Activated gamma-delta T cell treated with anti-CD3 and anti-CD28 coated beads, Interleukin-2, amount 50 U/mL, for 16 hours (primary cell): ENCODE measurements at places on chromosomes 12 and 14.

- DNase-seq: no peak
Observed at GRCh38 chr12:72295101-72295500, 22.9 kb downstream of the TRHDE start.

DNA sequence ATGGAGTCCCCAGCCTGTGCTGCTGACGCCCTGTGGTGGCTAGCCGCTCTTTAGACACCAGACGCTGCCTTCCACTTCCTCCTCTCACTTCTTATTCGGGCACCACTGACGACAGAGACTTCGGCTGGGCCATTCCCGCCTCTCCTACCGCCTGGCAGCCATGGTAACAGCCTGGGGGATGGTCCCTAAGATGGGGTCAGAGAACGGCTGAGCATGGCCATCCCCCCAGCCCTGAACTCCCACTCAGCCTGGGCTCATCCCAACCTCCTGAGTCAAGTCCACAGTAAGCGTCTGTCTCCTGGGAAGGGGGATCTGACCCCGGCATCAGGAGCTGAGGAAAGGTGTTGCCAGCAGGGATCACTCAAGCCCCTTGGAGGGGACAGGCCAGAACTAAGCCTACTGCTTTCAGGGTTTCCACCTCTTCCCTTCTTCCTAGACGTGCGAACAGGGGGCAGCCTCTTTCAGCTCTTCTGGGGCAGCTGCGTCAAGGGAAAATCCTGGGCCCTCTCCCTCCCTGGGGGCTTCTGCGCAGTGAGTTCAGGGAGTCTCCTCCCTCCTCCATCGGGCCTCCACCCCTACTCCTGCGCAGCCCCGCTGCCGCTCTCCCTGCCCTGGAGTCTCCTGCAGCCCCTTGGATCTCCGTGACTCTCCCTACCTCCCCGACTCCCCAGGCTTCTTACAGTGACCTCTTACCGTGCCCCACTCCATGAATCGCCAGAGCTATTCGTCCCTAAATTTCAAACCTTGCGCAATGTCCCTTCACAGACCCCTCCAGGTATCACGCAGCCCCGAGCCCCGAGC, 643 bp upstream of the TAMALIN start:
- no peak for DNase-seq

- DNase-seq: no peak
Observed at GRCh38 chr12:124152731-124153130, 142.2 kb upstream of the RFLNA start.

- DNase-seq: no peak
Observed at GRCh38 chr14:67940486-67941455, 121.2 kb downstream of the RAD51B start.

- no peak for DNase-seq
Observed at GRCh38 chr14:33742166-33742565, 208.7 kb downstream of the EGLN3 start.

DNA sequence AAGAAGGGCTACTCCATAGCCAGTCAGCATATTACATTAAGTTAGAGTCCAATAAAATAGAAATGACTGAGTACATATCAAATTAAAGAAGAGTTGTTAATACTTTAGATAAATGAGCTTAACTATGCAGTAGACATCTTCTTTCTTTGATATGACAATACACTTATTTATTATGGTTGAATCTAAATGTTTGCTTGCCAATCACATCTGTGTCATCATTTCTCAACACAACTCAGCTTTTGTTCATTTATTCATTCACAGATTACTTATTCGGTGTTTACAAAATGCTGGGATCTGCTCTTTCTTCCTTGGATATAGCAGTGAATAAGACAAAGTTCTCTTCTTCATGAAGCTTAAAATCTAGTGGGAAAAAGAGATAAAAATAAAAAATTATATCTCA, 614.6 kb upstream of the ATP2B1 start:
- no peak for DNase-seq

DNA sequence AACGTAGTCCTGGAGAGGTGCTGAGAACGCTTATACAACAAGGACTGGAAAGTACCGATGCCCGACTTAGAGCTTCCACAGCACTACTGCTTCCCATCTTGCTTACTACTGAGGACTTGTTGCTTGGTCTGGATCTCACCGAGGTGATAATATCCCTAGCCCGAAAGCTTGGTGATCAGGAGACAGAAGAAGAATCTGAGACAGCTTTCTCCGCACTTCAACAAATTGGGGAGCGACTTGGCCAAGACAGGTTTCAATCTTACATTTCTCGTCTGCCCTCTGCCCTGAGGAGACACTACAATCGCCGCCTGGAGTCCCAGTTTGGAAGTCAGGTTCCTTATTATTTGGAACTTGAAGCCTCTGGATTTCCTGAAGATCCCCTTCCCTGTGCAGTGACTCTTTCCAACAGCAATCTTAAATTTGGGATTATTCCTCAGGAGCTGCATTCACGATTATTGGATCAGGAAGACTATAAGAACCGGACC, 1.1 kb downstream of the TOGARAM1 start:
- no peak for DNase-seq

GRCh38 chr12:8996682-8997405, 7.5 kb downstream of the KLRG1 start:
- no peak for DNase-seq

GRCh38 chr12:57628280-57629191, 4.5 kb downstream of the B4GALNT1 start:
- DNase-seq: no peak

- DNase-seq: no peak
Observed at GRCh38 chr12:82651489-82651888, 35.2 kb upstream of the TMTC2 start.

- DNase-seq: no peak
Observed at GRCh38 chr12:39173726-39174125, 268.3 kb upstream of the CPNE8 start.

GRCh38 chr14:21526672-21527317, 649 bp upstream of the SALL2 start:
- DNase-seq: no peak

DNA sequence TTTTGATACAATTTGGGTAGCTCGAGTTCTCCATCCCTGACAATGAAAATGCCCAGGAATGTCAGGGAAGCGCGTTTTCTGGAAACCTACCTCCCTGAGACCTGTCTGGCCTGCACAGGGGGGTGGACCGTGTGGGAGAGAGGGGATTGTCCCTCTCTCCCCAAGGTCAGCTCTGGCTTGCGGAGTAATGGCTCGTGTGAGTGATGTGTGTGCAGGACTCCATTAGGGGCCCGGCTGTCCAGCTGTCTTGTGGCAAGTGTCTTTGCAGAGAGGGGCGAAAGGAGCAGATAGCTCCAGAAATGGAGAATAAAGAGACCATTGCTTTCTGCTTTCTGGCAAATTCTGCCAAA, 215.3 kb downstream of the CHST11 start:
- no peak for DNase-seq

DNA sequence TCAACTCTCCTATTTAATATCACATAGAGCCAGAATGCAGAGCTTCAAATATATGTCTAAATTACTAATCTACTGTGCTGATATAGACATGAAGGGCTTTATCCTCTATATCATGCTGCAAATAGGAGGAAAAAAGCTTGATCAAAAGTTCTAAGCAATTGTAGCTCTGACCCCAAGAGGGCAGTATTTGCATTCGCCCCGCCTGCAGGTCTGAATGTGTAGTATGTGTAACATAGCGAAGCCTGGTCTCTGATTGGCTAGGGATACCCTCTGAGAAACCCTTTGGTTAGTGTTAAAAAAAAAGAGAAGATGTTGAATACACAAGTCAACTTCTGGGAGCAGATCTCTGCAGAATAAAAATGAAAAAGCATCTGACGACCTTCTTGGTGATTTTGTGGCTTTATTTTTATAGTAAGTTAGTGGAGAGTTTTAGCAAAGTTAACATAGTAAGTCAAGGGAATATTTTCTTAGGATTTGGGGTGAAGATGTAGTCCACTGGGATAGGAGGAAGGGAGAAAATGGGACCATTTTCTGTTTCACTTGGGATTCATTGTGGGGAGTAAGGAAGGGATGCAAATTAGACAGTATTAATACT, 151.6 kb upstream of the OR4E1 start:
- no peak for DNase-seq

DNA sequence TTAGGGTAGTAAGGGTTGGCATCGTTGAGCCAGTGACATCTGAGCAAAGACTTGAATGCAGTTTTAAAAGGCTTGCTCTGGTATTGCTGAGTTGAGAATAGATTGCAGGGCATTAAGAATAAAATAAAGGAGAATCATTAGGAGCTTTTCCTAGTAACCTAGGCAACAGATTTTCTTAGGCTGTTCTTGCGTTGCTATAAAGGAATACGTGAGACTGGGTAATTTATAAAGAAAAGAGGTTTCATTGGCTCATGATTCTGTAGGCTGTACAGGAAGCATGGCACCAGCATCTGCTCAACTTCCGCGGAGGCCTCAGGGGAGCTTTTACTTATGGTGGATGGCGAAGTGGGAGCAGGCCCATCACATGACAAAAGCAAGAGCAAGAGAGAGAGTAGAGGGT, 97.4 kb downstream of the RAD51B start:
- DNase-seq: no peak

GRCh38 chr14:41285186-41285748, 321.4 kb upstream of the LRFN5 start:
- no peak for DNase-seq
